Thoracic aorta (tissue), 2 donors: ENCODE measurements at places on chromosomes 6 and 20.

- DNase-seq: no peak
Measured at GRCh38 chr6:145491126-145491525, 244.2 kb downstream of the EPM2A start.

GRCh38 chr6:25747477-25747876, 7.1 kb upstream of the SLC17A4 start:
- no peak for DNase-seq

DNA sequence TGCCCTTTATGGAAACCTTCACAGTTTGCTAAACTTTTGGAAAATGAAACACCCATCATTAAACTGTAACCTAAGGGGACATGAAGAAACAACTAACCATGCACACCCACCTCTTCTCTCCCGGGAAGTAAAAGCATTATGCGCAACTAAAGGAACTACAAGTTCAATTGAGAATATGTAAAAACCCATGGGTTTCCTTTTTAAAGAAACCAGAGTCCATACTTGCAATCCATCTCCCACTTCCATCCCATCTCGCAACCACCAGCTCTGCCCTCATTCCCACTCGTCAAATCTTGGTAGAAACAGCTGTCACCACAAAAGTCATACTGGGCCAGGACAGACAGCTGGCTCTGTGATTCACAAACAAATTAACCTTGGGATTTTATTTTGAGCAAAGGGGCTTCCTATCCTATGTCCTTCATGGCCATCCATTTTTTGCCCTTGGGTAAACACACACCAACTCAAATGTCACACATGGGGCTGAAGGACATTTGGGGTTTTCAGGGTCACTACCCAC, 81.5 kb downstream of the HAO1 start:
- DNase-seq: no peak

DNA sequence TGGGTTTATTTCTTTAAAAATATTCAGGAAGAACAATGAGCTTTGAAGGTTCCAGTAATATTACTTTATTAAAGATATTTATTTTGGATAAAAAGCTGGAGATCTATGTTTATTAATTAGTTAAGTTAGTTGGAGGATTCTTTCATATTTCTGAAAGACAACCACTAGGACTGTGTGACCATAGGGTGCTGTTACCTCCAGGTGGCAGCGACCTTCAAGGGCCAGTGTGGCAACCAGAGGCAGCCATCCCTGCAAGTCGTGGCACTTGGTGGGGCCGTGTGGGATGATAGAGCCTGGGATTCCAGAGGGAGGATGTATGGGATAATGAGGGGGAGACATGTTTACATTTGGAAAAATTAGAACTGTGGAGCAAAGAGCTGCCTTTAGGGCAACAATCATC, 95.5 kb upstream of the SCP2D1 start:
- no peak for DNase-seq

GRCh38 chr6:45650524-45651135, 272.9 kb upstream of the SUPT3H start:
- DNase-seq: no peak

DNA sequence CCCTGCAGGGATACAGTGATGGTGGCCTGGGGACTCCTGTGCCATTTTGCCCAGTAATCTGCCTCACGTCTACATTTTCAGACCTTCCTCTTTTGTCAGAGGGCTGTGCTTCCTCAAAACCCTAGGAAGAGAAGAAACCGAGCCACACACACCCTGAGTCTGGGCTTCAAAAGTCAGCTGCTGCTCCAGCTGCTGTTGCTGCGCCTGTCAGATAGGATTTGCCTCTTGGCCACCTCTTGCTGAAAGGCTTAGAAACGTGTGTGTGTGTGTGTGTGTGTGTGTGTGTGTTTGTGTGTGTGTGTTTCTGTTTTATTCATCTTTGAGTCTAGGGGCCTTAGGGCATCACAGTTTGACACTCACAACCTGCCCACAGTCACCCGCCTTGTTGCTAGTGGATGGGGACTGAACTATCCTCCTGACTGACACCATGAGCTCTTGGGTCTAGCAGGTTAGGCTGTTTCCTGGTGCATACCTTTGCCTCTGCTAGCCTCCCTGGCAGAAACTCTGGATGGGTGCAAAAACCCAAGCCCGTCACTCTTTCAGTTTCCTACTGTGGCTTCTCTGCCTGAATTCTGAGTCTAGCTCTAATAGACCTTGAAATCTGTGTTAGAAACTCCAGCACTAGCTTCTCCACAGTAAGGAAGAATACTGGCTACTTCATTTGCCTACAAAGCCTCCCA, 94.9 kb upstream of the CEP85L start:
- DNase-seq: no peak

DNA sequence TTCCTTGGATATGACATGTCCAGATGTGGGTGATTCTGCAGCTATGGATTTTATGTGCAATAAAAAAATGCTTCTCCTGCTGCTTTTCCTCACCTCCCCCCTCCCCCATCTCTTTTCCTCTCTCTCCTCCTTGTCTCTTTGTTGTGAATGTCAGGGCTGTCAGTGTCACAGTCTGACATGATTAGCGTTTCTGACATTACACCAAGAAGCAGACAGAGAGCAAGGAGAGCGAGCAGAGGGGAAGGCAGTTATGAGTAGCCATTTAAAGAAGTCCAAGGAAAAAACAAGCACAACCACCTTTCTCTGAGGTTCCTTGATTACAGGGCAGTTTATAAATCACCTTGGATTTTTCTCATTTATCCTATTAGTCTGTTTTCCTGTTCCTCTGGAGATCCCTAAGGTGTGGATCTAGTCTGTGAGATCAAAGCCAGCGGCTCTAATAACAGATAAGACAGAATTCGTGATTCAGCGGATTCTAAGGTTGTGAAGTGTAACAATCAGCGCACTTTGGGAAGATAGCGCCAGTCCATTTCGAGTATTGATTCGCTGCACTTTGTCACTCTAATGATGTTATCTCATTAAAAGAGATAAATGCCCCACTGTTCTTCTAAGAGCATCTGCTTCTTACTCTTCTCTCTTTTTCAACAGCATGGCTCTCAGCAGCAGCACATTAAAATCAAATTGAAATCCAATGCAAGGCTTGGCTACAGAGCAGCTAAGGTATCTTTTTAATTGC, 101.4 kb downstream of the BACH2 start:
- no peak for DNase-seq

- no peak for DNase-seq
Measured at GRCh38 chr6:56581296-56581925, 61.3 kb downstream of the DST start.

GRCh38 chr6:16473908-16474771, 235.8 kb downstream of the GMPR start:
- no peak for DNase-seq

- DNase-seq: no peak
Measured at GRCh38 chr6:83047065-83047754, 18.4 kb downstream of the UBE3D start.

DNA sequence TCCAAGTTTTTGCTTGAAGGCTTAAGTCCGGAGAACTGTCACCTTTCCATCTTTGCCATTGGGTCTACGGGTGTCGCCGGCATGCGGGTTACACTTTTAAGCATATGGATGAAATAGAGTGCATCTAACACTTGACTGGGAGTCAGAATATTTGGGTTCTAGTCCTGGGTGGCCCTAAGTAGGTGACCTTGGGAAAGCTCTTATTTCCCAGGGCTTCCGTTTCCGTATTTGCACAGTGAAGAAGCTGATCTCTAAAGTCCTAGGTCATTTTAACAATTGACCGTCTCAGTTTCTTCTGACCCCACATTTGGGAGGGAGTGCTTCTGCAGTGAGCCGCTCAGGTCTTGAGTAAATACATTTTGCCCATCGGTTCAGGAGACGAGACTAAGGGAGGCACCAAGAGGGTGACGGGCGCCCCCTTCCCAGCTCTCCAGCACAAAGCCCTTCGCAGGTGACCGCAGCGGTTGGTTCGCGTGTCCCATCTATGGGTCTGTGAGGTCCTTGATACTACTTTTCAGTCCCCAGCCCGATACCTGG, 651 bp upstream of the BLTP3A start:
- no peak for DNase-seq

DNA sequence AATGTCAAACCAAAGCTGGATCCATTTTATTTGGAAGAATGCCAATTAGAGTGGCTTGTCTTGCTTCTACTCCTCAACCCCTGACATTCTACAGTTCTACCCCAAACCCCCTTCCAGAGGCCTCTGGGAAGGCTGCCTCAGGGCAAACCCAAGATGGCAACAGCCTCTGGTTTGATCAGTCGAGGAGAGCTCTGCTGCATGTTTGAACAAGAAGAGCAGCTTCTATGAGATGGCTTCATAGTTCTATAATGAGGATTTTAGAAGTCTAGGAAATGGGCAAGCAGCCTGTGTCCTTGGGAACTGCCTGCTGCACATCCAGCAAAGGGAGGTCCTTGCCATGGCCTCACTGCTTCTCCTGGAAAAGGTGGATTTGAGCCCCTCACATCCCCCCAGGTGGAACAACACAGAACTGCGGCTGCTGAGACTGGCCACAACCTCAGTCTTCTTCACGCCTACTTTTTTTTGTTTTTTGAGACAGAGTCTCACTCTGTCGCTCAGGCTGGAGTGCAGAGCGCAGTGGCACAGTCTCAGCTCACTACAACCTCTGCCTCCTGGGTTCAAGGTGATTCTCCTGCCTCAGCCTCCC, 37.9 kb downstream of the ZC3H12D start:
- no peak for DNase-seq

DNA sequence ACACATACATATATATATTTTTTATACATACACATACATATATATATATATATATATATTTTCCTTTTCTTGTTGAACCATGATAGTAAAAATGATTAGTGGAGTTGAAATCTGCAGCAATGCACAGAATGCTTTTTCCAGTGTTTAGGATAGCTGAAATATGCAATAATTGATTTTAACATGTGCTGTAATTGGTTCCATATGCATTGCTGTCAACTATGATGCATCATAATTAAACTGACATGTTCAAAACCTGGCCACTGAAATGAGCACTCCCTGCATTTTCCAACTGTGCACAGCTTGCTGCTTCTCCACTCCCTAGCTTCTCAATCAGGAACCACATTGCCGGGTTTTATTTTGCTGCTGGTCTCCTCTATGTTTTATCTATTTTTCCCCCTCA, 358.3 kb downstream of the PAX1 start:
- no peak for DNase-seq

- DNase-seq: no peak
Measured at GRCh38 chr20:23227274-23227673, 123.3 kb upstream of the NXT1 start.

DNA sequence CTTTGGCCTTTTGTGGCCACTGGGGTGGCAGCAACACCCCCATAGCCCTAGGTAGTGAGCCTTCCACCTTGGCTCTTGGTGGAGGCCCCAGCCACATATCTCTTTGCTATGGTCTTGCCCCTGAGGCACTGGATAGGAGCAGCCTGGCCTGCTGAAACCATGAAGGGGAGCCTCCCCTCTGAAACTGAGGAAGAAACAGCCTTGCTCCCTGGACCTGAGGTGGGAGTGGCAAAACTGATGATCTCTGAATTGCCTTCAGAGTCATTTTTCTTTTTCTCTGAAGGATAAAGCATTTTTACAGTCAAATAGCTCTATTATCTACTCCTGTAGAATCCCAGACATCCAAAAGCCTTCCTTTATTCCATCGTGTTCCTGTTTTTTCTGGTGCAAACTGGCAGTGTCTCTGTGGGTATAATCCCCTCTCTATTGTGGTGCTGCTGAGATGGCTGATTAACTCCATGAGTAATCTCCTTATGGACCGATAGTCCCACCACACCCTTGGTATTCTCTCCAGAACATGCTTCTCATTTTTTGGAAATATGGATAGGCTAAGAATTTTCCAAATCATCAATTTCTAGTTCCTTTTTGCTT, 22.0 kb upstream of the PRSS35 start:
- no peak for DNase-seq

DNA sequence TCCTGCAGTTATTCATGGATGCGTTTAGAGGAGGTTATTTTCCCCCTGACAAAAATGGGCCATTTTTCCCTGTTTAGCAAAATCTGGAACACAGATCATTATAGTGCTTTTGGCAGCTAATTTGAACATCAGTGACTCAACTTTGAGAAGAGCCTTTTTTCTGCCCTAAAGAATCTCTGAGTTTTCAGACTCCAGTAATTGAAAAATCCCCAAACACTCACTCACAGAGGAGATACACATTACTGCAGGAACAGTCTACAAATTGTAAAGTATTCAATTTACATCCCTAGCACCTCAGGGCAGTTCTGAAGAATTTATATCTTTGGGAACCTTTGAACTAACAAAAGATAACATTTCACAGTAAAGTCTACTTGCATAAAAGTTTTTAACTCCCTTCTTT, 966.6 kb upstream of the SLC35B3 start:
- no peak for DNase-seq

GRCh38 chr6:34318499-34319470, 70.0 kb upstream of the SMIM29 start:
- DNase-seq: no peak

DNA sequence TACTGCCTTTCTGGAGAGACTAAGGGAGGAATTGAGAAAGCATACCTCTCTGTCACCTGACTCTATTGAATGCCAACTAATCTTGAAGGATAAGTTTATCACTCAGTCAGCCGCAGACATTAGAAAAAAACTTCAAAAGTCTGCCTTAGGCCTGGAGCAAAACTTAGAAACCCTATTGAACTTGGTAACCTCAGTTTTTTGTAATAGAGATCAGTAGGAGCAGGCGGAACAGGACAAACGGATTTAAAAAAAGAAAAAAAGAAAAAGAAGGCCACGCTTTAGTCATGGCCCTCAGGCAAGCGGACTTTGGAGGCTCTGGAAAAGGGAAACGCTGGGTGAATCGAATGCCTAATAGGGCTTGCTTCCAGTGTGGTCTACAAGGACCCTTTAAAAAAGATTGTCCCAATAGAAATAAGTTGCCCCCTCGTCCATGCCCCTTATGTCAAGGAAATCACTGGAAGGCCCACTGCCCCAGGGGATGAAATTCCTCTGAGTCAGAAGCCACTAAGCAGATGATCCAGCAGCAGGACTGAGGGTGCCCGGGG, 43.1 kb upstream of the RNF182 start:
- no peak for DNase-seq

- DNase-seq: no peak
Measured at GRCh38 chr6:21305893-21306332, 287.6 kb upstream of the SOX4 start.

- no peak for DNase-seq
Measured at GRCh38 chr6:37640786-37641395, 56.8 kb downstream of the MDGA1 start.

DNA sequence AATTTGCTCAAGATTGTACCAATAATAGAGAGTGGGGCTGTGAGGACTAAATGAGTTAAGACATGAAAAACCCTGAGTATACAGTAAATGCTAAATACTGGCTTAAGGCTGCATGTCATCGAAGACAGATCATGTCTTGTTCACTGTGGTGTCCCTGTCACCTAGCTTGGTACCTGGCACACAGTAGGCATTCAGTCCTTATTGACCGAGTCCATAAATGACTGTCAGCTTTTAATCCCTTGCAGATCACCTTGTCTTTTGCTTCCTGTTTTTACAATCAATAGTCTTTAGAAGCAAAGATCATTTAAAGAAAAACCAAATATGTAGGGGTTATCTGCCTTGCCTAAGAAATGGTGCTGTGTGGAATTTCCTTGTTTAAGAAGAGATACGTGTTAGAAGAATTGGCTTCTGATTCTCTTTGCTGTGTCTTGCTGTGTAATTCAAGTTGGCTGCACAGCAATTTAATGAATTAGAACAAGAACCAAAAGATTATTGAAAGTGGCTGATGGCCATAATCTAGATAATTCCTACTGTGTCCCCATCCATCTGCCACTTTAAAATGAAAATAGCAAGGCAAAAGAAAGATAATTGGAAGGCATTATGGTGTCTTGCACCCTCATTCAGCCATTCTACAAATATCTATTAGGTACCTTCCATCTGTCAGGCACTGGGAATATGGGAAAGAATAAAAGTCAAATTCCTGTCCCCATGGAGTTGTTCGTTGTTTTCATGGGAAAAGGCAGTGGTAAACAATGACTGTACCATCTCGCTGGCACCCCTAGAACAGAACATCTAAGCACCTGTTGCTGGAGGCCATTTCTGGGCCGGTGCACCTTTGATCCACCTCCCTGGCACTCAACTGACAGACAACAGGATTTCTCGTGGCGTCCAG, 12.4 kb upstream of the MAPK13 start:
- DNase-seq: no peak
